ENCODE measurements at places on chromosomes 5 and 9.

DNA sequence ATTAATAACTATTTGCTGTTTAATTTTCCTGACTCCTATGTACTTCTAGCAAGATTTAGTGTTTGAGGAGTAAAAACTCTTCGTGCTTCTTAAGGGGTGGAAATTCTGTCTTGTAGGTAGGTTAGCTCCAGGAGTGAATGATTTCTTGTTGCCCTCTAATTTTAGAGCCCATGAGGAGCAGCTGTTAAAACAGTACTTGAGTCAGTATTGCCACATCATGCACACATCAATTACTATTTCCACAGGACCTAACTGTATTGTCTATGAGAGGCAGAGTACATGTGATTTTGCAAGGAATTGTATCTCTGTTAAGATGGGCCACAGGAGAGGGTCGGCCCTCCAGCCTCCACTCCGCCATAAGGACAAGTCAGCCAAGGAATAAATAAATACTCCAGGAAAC is 91.2 kb downstream of the PDZD2 start:
- DNase-seq = no peak

DNA sequence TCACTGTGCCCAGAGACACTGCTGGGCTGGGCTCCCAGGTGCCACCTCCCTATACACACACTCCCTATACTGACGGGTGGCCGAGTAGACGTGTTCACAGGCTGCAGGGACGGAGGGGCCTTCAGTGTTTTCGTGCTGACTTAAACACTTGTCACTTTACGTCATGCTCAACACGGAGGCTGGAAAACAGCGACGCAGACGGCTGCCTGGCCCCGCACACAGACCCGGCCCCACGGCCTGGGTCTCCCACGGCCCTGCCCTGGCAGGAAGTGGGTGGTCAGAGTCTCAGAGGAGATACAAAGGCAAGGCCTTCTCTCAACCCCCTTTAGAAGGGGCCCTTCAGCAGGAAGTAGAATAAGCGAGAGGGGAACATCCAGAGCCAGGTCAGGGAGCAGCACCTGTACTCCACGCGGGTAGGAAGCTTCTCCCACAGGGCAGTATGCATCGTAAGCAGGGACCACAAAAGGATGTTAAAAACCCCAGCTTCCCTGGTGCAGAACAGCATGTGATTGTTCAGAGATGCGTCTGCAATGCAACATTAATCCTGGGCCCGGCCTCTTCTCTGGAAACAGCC is 11.9 kb upstream of the TBC1D9B start:
- no peak for DNase-seq

GRCh38 chr5:150647275-150648251 is 7.1 kb downstream of the SYNPO start:
- no peak for DNase-seq

GRCh38 chr9:25716220-25716872 is 38.1 kb upstream of the TUSC1 start:
- DNase-seq = no peak

- DNase-seq = no peak
Observed at GRCh38 chr5:52854301-52854700, 66.6 kb downstream of the ITGA1 start.

- DNase-seq = no peak
Observed at GRCh38 chr5:61563401-61563800, 231.3 kb downstream of the ZSWIM6 start.

DNA sequence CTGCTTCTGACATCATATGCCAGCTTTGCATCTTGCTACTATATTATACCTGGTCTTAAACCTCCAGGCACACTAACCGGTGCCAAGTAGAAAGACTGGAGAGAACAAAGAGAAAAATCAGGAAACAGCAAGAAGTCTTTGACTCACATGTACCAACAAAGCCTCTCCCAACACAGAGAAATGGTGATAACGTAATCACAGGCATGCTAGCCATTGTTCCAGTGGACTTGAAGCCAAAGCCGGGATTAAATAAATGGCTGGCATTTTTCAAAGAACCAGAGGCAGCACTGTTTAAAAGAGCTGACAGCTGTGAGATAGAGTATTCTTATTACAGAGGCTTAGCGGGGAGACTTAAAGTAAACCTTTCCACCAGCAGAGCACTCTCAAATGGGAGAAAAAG is 148.4 kb upstream of the NFIL3 start:
- DNase-seq = no peak
